Right lung (tissue), 10 donors: ENCODE measurements at places on chromosomes 1 and 21. TPM values are rescaled to one million over a fixed set of nuclear protein-coding genes. Genes with fewer than 3 reads are reported as not detected.

Gene TRABD2B
- 4.5 TPM for polyA plus RNA-seq

GRCh38 chr1:22731924-22732720 lies 21.5 kb downstream of the EPHB2 start:
- DNase-seq, result no peak

DNA sequence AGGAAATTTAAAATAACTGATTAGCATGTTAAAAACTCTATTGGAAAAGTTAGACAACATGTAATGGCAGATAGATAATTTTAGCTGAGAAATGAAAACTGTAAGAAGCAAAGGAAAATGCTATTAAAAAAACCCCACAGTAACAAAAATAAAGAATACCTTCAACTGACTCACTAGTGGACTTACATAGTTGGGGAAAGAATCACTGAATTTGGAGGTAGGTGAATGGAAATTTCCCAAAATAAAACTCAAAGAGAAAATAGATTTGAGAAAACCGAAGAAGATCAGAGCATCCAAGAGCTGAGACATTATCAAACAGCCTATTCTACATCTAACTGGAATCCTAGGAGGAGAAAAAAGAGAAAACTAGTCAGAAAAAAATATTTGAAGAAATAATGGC lies 34.7 kb downstream of the PDE4B start:
- DNase-seq, result no peak

DNA sequence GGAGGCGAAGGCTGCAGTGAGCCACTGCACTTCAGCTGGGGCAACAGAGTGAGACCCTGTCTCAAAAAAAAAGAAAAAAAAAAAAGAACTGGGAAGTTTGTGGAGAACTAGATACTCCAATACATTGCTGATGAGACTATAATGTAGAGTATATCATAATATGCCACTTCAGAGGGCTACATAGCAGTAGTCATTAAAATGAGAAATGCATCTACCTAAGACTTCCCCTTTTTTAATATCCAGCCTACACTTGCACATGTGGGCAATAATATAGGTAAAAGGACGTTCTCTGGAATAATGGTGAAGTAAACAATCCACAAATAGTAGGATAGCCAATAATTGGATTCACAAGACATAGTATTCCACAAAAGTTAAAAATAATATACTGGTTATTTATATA lies 311.0 kb downstream of the HLX start:
- no peak for DNase-seq

- no peak for DNase-seq
Observed at GRCh38 chr1:111976842-111977241, 12.6 kb downstream of the KCND3 start.

- DNase-seq, result no peak
Observed at GRCh38 chr1:115495625-115496024, 146.1 kb upstream of the VANGL1 start.
